LHCN-M2 (cell line): ENCODE measurements at places on chromosomes 1 and 21.

DNA sequence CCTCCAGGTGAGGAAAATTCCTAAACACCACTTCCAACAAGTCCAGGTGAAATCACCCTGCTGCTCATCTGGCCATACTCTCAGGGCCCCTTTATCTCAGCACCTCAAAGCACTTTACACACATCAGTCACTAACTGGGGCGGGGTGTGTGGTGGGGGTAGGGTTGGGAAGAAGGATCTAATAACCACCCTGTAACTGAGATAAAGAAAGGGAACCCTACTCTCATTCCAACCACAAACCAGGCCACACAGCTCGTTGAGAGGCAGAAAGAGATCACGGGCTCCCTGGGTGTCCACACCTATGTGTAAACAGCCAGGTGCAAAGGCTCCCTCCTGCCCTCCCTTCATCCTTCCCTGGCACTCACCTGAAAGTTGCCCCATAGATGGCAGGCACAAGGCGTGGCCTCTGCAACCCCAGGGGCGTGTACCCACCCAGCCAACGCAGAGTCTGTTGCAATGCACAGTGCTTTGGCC, 20.4 kb downstream of the GPR161 start:
- DNase-seq, result no peak

- DNase-seq, result peak; percentile 93
Measured at GRCh38 chr1:63713627-63714481, 60.0 kb upstream of the ROR1 start.

DNA sequence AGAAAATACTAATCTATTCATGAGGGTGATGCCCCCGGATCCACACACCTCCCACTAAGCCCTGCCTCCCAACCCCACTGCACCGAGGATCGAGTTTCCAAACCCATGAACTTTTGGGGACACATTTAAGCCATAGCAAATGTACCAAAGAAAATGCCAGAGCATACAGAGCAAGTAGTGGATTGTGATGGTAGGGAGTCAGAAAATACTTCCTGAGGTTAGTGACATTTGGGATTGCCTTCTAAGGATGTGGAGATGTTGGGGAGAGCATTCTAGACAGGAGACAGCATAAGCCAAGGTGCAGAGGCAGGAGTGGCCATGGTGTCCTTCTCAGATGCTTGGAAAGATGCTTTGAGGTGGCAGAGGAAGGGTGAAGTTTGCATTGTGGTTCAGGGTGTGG, 32.2 kb downstream of the ANGEL2 start:
- no peak for DNase-seq

DNA sequence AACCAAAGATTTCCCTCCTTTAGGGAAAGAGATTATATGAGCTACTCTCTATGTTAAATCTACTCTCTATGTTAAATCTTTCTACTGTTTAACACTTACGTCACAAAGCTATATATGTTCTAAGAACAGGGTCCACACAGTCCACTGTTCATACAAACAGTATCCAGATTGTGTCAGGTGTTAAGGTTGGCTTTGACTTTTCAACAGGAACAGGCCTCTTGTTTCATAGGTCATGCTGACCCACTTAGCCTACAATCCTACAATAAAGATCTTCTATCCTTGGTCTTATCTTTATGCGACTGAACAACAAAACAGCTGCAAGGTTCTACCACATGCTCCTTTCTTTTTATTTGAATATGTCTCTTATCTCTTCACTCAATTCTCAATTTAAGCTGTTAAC, 134.9 kb downstream of the LTN1 start:
- DNase-seq, result no peak

GRCh38 chr1:224733027-224733911, 117.2 kb downstream of the CNIH3 start:
- peak; percentile 57 for DNase-seq

GRCh38 chr1:13513063-13513894, 524 bp downstream of the LRRC38 start:
- DNase-seq, result no peak

DNA sequence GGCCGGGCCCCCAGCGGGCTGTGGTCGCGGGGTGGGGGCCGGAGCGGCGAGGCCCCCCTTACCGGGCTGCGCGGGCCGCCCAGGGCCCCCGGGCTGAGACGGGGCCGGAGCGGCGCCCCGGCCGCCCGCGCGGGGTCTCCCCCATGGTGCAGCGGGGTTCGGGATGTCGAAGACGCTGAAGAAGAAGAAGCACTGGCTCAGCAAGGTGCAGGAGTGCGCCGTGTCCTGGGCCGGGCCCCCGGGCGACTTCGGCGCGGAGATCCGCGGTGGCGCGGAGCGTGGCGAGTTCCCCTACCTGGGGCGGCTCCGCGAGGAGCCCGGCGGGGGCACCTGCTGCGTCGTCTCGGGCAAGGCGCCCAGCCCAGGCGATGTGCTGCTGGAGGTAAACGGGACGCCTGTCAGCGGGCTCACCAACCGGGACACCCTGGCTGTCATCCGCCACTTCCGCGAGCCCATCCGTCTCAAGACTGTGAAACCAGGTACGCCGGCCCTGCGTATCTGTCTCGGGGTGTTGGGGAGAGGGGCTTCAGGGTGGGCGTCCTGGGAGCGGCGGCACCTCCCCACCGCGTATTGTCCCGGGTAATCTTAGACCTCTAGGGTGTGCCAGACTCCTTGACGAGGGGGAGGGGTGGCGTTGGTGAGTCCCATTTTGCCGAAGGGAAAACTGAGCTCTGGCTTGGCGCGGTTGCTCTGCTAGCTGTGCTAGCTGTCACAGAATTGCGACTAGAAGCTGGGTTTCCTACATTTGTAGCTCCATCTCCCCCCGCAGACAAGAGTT, 745 bp downstream of the MAGI3 start:
- peak; percentile 29 for DNase-seq

DNA sequence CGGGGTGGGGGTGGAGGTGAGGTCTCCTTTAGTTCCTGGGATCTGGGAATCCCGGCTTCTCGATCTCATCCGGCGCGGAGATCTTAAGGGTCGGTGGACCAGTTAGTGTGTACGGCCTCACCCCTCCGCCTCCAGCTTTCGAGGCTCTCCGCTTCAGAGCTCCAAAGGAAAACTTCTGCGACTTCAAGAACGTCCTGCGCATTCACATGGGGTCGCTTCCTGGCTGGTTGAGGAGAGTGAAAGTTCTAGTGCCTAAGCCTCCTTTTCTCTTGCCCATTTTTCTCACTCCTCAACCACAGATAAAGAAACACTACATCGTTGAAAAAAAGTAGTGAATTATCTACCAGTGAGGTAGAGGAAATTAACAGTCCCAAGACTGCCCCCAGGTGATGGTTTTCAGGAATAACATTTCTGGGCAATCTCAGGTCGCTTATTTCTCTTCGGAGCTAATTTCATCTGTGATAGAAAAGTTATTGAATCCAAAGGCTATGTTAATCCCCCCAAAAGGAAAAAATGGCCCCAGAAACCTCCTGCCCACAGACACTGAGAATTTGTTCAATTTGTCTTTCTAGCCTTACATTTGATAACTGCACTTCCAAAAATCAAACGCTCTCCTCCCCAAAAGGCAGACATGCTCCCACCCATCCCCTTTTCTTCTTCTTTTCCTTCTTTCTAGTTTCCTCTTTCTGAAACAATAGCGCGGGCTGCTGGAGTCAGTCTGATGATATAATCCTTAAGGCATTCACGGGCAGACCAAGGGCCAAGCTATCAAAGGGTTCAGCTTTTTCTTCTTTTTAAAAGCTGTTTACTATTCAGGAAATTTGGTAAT, 20.6 kb upstream of the TBX15 start:
- peak; percentile 77 for DNase-seq

- DNase-seq, result peak; percentile 56
Measured at GRCh38 chr1:116373431-116374352, 648 bp downstream of the ATP1A1 start.

- DNase-seq, result no peak
Measured at GRCh38 chr1:79662596-79662995, 656.1 kb upstream of the ADGRL4 start.

GRCh38 chr1:224502459-224503160, 68.0 kb upstream of the WDR26 start:
- no peak for DNase-seq
